Neuronal stem cell (in vitro differentiated cells): ENCODE measurements at places on chromosomes 1 and 21.

- no peak for DNase-seq
Measured at GRCh38 chr1:110291241-110292030, 47.7 kb upstream of the RBM15 start.

GRCh38 chr1:53639251-53639763, 99.7 kb downstream of the GLIS1 start:
- DNase-seq: no peak

DNA sequence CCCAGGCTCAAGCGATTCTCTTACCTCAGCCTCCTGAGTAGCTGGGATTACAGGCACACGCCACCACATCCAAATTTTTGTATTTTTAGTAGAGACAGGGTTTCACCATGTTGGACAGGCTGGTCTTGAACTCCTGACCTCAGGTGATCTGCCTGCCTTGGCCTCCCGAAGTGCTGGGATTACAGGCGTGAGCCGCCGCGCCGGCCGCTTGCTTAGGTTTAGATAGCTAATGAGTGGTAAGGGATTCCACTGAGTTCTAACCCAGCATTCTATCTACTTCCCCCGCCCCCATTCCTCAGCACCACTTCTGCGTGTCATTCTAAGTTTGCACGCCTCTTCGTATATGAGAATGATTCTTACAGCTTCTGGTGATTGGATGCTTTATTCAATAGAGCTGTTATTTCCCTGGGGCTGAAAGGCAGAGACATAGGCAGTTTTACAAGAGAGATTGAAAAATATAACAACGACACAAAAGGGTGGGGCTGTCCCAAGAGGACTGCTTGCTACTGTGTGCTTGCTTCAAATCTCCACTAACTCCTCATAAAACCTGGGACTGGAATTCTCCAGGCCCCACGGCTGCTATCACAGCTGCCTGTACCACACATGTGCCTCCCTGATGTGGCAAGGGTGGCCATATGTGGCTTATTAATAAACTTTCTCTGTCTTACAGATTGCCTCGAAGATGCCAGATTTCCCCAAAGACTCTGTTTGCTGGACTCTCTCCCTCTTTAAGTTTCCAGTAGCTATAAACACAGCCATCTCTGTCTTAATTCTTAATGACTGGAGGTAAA, 23.7 kb upstream of the GREM2 start:
- DNase-seq: no peak

GRCh38 chr1:52057876-52058415, 1.9 kb downstream of the BTF3L4 start:
- no peak for DNase-seq

- no peak for DNase-seq
Measured at GRCh38 chr1:7403265-7404045, 367.6 kb upstream of the VAMP3 start.
